ENCODE measurements at places on chromosomes 6 and 20.

DNA sequence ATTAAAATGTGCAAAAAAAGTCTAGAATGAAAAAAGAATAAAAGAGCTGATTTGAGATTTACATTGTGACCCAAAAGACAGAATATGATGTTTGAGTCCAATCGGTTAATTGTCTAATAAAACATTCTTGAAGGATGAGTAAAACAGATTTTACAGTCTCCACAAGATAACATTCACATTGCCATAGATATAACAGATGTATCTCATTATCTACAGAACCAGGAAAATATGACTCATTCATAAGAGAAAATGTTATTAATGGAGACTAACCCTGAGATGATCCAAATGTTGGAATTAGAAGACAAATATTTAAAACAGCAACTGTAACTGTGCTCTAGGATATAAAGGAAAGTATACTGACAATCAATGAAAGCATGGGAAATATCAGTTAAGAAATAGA, 141.7 kb downstream of the RFX6 start:
- no peak for DNase-seq

GRCh38 chr6:56370127-56370540, 122.8 kb upstream of the COL21A1 start:
- no peak for DNase-seq

- no peak for DNase-seq
Measured at GRCh38 chr6:15499125-15499524, 163.7 kb downstream of the DTNBP1 start.

DNA sequence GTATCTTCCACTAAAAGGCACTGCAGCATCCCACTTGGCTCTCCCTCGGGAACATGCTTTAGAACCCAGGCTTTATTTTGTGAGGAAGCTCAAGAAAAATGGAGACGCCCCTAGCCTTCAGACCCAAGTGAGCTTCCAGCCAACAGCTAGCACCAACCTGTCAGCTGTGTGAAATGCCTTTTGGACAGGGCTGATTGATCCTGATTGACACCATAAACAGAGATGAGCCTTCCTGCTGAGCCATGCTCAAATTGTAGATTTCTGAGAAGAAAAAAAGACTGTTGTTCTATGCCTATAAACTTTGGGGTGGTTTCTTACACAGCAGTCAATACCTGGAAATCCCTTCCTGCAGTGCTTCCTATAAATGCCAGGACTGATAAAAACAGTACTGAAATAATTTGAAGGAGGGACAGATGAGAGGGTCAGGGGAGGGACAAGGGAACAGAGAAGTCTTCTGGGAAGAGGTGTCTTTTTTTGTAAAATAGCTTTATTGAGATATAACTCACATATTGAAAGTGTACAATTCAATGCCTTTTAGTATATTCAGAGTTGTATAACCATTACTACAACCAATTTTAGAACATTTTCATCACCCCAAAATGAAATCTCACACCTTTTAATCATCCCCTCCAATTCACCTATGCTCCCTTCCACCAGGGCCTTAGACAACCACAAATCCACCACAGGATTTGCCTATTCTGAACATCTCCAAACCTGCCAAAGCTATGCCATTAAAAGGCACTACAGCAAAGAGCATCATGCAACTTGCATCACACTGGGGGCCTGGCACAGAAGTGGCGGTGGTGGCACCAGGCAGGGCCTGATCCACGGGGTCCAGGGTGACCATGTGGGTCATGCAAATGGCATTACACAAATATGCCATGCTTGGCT, 2.7 kb upstream of the STK4 start:
- DNase-seq = no peak

- no peak for DNase-seq
Measured at GRCh38 chr6:160951187-160952030, 40.2 kb upstream of the MAP3K4 start.

DNA sequence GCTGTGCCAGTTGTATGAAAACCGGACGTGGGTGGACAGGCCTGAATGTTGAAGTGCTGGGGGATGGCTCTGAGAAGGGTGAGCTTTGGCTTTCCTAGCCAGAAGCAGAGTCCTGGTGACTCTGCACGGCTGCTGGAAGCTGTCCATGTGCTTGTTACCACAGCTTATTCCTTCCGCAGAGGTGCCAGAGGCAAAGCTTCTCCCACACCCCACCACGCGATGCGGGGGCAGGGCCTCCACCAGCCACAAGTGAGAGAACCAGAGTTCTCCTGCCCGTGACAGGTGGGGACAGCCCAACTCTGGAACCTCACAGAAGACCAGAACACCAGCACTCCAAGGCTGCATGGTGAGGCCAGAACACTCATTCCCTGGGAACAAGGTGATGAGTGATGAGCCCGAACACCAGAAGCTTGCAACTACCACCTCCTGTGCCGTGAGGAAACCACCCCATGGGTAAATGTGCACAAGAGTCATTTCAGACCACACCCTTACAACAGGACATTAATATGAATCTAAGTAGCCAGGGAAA, 36.7 kb downstream of the JAG1 start:
- no peak for DNase-seq

GRCh38 chr6:79375635-79376337, 141.3 kb upstream of the HMGN3 start:
- no peak for DNase-seq

- no peak for DNase-seq
Measured at GRCh38 chr6:157841211-157841840, 18.3 kb downstream of the SNX9 start.

- no peak for DNase-seq
Measured at GRCh38 chr6:35477028-35477427, 8.8 kb downstream of the RPL10A start.

- no peak for DNase-seq
Measured at GRCh38 chr6:31541059-31541657, 645 bp downstream of the DDX39B start.

DNA sequence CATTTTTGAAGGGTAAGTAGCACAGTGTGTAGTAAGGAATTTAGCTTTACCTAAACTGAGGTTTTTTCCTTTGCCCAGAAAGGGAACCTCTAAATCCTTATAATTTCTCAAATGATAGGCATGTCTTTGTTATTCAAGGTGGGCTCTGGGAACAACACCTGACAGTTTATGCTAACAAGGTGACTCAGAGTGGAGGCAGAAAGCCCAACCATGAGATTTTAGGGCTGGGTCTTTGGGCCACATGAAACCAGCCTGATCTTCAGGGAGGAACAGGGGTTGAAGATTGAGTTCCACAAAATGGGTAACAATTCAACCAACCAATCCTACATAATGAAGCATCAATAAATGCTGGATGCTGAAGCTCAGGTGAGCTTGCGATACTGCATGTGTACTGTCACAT, 46.6 kb downstream of the PRSS35 start:
- DNase-seq = no peak

DNA sequence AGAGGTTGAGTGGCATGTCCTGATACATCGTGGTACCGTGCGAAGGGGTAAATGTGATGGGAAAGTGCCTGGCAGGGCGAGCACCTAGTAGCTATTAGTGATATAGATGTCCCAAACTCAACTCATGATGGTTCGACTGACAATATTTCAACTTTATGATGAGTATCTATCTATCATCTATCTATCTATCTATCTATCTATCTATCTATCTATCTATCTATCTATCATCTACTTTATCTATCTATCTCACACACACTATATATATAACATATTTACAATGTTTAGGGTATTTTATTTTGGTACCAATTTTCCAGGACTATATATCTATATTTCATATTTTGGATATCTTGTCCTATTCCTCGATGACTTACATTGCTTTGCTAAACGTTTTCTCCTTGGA, 5.5 kb downstream of the BCAS1 start:
- DNase-seq = no peak

- no peak for DNase-seq
Measured at GRCh38 chr6:42674780-42675179, 47.6 kb downstream of the PRPH2 start.

Data from stimulated activated CD4-positive, alpha-beta T cell treated with anti-CD3 and anti-CD28 coated beads, Interleukin-12 subunit alpha, Interleukin-12 subunit beta, amount 100 ng/mL, for 24 hours (primary cell).